Naive thymus-derived CD8-positive, alpha-beta T cell (primary cell): ENCODE measurements at places on chromosomes 16 and 17. TPM values are rescaled to one million over a fixed set of nuclear protein-coding genes. Genes with fewer than 3 reads are reported as not detected.
A peak's percentile ranks its signal among the peaks of the same experiment; 100 is the strongest.

DNA sequence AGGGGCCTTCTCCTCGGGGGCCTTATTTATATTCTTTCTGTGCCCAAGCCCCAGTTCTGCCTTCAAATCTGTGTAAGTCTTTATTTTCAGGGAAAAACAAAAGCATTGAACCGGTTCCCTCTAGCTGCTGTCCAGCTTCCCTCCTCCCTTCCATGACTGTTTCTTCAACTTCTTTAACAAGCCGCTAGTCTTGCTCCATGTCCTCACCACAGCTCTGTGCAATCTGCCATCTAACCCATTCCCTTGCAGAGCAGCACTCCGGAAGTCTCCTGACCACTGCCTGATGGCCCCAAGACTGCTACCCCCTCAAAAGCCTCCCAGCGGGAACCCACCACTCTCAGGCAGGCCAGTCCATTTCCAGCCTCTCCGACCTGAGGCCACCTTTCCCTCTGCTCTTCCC, 16.9 kb downstream of the EMC8 start:
- H3K4me1 ChIP-seq, result peaks cover 11% of the 10 kb centered on the region
- H3K27ac ChIP-seq, result peak overlapping the region; percentile 8
- H3K27me3 ChIP-seq, result no peaks in the 10 kb centered on the region
- peaks cover 16% of the 10 kb centered on the region for H3K36me3 ChIP-seq

DNA sequence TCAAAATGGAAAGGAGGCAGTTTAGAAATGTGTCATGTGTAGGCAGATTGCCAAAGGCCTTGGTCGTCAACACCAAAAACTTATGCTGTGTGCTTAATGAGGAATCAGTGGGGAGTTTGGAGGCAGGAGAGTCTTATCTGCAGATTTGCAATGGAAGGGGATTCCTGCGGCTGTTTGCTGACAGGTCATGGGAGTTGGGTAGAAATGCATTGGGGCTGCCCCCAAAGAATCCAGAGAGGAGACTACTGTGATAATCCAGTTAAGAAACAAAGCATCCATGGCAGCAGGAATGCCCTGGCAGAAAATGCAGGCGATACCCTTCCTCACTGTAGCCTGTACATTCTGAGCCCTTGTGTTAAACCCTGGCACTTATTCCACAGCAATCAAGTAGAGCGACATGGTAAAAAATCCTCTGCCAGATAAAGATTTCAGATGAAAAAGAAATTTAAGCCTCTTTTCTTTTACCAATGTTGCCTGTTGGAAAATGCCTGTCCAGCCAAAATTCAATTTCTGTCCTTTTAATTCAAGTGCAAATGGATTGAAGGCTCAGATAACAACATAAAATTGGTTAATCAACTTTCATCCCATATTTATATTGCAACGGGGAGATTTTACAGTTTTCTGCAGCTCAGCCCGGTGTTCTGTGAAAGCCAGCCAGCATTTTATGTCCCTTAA, 491.0 kb upstream of the CDH5 start:
- no peaks in the 10 kb centered on the region for H3K36me3 ChIP-seq
- H3K4me1 ChIP-seq, result no peaks in the 10 kb centered on the region
- peaks cover 4% of the 10 kb centered on the region for H3K27me3 ChIP-seq

DNA sequence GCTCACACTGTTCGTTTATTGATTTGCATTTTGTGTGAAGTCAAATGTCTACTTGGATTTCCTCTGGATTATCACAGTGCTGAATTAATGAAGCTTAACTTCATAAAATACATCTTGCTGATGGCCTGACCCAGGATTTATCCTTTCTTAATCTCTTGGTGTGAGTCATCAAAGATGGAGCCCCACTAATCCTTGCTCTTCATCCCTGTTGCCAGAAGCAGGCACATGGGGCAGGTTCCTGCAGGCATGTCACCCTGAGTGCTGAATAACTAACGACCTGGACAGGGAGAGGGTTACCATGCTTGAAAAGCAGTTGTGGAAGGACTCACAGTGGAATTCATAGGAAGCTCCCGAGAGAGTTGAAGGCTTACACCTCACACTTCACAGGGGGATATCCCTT, 56.0 kb upstream of the FA2H start:
- H3K4me1 ChIP-seq, result no peaks in the 10 kb centered on the region
- no peak overlapping the region for H3K27ac ChIP-seq
- DNase-seq, result no peak
- H3K36me3 ChIP-seq, result peaks cover 4% of the 10 kb centered on the region
- H3K27me3 ChIP-seq, result peaks cover 14% of the 10 kb centered on the region

GRCh38 chr16:9844361-9844760, 337.9 kb downstream of the GRIN2A start:
- H3K27ac ChIP-seq, result no peak overlapping the region
- H3K4me3 ChIP-seq, result no peak overlapping the region
- H3K27me3 ChIP-seq, result peaks cover 4% of the 10 kb centered on the region
- no peaks in the 10 kb centered on the region for H3K4me1 ChIP-seq
- no peaks in the 10 kb centered on the region for H3K36me3 ChIP-seq

GRCh38 chr16:70698901-70699300, 13.0 kb upstream of the MTSS2 start:
- no peaks in the 10 kb centered on the region for H3K36me3 ChIP-seq
- no peak for DNase-seq
- H3K27me3 ChIP-seq, result no peaks in the 10 kb centered on the region
- H3K4me3 ChIP-seq, result no peak overlapping the region

DNA sequence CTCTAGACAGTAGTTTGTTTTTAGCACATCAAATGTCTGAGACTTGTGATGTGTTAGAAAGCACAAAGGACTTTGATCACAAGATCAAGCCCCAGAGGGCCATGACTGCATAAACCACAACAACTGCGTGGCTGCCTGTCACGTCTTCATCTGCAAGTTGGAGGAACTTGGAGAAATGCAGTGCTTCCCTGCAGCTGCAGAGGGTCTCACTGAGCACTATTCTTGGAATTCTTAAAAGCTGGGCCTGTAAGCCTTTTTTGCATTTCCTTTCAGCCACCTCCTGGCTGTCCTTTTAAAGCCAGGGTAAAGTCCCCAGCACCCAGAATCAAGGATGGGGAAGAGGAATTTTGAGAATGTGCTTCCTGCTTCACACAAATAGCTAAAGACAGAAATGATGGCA, 431.3 kb downstream of the MAF start:
- peaks cover 9% of the 10 kb centered on the region for H3K36me3 ChIP-seq
- DNase-seq, result no peak
- no peak overlapping the region for H3K4me3 ChIP-seq
- no peaks in the 10 kb centered on the region for H3K27me3 ChIP-seq
- no peaks in the 10 kb centered on the region for H3K4me1 ChIP-seq
- H3K27ac ChIP-seq, result no peak overlapping the region

DNA sequence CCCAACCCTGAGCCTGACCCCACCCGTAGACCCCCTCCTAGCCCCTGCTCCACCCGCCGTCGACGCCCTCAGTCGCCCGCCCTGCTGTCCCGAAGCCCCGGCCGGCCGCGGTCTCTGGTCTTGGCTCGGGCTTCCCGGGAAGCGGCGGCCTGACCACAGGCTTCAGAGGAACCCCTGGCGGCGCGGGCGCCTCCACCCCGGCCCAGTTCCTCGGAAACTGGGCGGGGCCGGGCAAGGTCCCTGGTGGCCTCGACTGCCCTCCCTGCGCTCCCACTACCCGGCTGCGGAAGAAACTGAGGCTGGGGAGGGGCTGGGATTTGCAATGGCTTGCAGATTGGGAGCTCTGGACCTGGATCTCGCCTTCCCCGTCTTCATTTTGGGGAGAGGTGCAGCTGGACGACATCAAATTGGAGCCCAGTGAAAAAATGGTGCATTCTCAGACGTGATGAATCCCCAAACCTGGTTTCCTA, 692 bp upstream of the SOCS1 start:
- peaks cover 51% of the 10 kb centered on the region for H3K4me1 ChIP-seq
- H3K27me3 ChIP-seq, result no peaks in the 10 kb centered on the region
- H3K4me3 ChIP-seq, result peak overlapping the region; percentile 97
- DNase-seq, result no peak
- peak overlapping the region; percentile 98 for H3K27ac ChIP-seq
- H3K36me3 ChIP-seq, result peaks cover 16% of the 10 kb centered on the region

GRCh38 chr17:67456889-67457288, 79.8 kb downstream of the PITPNC1 start:
- no peak for DNase-seq
- H3K27ac ChIP-seq, result peak overlapping the region; percentile 96
- no peaks in the 10 kb centered on the region for H3K27me3 ChIP-seq
- H3K4me1 ChIP-seq, result peaks cover 78% of the 10 kb centered on the region
- H3K36me3 ChIP-seq, result peaks cover 14% of the 10 kb centered on the region
- peak overlapping the region; percentile 43 for H3K4me3 ChIP-seq

DNA sequence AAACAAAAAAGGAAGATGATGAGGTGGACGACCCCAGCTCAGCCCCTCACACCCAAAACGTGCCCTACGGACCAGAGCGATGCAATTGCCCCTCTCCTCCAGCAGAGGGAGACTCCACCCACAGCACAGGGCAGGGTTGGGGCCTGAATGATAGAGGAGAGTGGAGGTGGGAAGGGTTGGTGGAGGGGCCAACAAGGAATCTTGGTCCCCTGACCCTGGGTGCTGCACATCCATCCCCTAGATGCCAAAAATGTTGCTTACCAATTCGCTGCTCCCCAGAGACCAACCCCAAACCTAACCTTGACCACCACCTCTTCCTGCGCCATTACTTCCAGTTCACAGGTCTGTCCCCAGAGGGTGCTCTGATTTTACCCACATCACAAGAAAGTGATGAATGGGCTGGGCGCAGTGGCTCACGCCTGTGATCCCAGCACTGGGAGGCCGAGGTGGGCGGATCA, 12.9 kb downstream of the P2RX5 start:
- H3K4me3 ChIP-seq, result no peak overlapping the region
- no peaks in the 10 kb centered on the region for H3K27me3 ChIP-seq
- peaks cover 22% of the 10 kb centered on the region for H3K4me1 ChIP-seq
- no peaks in the 10 kb centered on the region for H3K36me3 ChIP-seq
- peak; percentile 79 for DNase-seq

GRCh38 chr17:1683459-1683858, 1.2 kb downstream of the PRPF8 start:
- H3K27me3 ChIP-seq, result no peaks in the 10 kb centered on the region
- peaks cover 59% of the 10 kb centered on the region for H3K4me1 ChIP-seq
- H3K27ac ChIP-seq, result peak overlapping the region; percentile 99
- no peak for DNase-seq
- peak overlapping the region; percentile 100 for H3K4me3 ChIP-seq

- no peaks in the 10 kb centered on the region for H3K36me3 ChIP-seq
- H3K4me3 ChIP-seq, result no peak overlapping the region
- peaks cover 19% of the 10 kb centered on the region for H3K4me1 ChIP-seq
- no peak overlapping the region for H3K27ac ChIP-seq
Observed at GRCh38 chr17:19762515-19762961, 14.4 kb upstream of the ALDH3A1 start.

DNA sequence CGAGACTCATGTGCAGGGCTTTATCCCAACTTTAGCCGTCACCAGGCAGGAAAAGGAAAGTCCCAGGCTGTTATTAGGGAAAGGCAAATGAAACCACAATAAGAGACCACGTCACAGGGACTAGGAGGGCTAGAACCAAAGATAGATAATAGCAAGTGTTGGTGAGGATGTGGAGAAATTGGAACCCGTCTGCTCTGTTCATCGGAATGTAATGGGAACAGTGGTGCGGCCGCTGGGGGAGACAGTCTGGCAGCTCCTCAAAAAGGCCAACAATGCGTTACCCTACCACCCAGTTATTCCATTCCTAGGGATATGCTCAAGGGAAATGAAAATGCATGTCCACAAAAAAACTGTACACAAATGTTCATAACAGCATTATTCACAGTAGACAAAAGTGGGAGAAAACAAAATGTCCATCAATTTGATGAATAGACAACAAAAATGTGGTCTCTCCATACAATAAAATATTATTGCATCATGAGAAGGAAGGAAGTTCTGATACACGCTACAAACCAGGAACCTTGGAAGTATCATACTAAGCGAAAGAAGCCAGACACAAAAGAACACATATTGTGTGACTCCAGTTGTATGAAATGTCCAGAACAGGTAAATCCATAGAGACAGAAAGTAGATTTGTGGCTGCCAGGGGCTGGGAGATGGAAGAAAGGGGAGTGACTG, 19.5 kb upstream of the USP10 start:
- peaks cover 12% of the 10 kb centered on the region for H3K27me3 ChIP-seq
- no peaks in the 10 kb centered on the region for H3K36me3 ChIP-seq
- no peak overlapping the region for H3K27ac ChIP-seq
- no peak overlapping the region for H3K4me3 ChIP-seq
- no peak for DNase-seq

DNA sequence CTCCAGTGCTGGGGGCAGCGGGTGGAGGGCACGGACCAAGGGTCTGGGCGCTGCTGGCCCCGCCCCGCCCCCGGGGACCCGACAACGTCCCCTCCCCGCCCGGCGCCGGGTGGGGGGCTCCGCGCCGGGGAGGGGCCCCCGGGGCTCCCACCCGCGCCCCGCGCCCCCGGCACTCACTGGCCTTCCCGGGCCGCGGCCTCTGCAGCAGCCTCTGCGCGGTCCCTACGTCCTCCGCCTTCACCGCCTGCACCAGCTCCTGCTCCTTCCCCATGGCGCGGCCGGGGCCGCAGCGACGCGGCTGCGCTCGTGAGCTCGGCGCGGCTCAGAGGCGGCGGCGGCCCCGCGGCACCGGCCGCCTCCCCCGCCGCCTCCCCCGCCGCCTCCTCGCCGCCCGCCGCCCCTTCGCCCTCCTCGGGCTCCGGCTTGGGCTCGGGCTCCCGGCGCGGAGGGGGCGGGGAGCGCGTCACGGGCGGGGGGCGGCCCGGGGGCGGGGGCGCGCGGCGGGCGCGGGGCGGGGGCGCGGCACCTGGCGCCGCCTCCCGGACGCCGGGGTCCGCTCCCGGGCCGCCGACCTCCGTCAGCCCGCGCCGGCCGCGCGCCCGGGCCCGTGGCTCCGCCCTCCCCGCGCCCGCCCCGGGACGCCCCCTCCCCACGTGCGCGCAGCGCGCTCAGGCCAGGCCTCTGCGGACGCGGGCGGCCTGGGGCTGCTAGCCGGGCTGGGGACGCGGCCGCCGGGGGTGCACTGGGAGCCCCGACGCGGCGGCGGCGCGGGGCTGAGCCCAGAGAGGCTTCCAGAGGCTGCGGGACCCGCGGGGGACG, at the start of gene CASKIN1:
TSS of gene CASKIN1 (minus strand) at position 444 of the 819 bp plus-strand sequence. CDS start at position 271, 173 bp downstream.
- no peak for DNase-seq
- no peak within 1 kb of the TSS for H3K27ac ChIP-seq
- peak within 1 kb of the TSS; percentile 72 for H3K4me3 ChIP-seq

GRCh38 chr16:2702871-2703745, 16.9 kb downstream of the PRSS27 start:
- no peak overlapping the region for H3K4me3 ChIP-seq
- DNase-seq, result no peak
- H3K27ac ChIP-seq, result no peak overlapping the region
- H3K36me3 ChIP-seq, result no peaks in the 10 kb centered on the region
- no peaks in the 10 kb centered on the region for H3K27me3 ChIP-seq
- H3K4me1 ChIP-seq, result no peaks in the 10 kb centered on the region

CES5A gene
- total RNA-seq, result not detected

TEX14 gene
- 1.1 TPM for total RNA-seq

KRTAP9-2 gene
- total RNA-seq, result not detected

CASKIN2 gene
- total RNA-seq, result 0.65 TPM

TIGD7 gene
- total RNA-seq, result 12.6 TPM

KRT33B gene
- not detected for total RNA-seq

TNFRSF17 gene
- total RNA-seq, result 0.63 TPM

NQO1 gene
- total RNA-seq, result 3.7 TPM

LUC7L3 gene
- 345 TPM for total RNA-seq

DNAAF1 gene
- 0.19 TPM for total RNA-seq

DYNLRB2 gene
- total RNA-seq, result 2.0 TPM

TM4SF5 gene
- not detected for total RNA-seq

TBC1D3C gene
- 5.8 TPM for total RNA-seq
